ENCODE measurements at places on chromosomes 3 and 15.

DNA sequence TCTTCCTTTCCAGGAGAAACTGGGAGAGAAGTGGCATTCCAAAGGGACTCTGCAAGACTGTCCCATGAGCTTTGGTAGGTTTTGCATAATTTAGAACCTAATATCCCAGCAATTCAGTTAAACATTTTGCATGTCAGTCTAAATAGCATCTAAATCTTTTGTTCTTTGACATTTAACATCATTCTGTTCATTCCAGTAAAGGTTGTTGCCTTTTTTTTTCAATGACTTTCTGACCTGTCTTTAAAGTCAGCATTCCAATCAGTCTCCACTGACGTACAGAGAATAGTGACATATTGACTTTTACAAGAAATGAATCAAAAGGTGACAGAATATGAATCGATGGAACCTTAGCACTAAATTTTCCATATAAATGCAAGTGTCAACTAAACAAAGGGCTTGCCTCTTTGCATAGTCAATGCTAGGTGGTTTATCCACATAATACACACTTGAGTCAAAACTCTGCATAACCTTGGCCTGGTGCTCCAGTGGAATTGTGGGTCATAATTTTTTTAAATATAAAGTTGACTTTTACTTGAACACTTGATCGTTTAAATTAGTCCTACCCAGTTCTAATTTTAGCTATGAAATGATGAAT, 370.1 kb downstream of the CNTN6 start:
- DNase-seq, result no peak

GRCh38 chr3:107545680-107546120, 22.9 kb downstream of the BBX start:
- peak; percentile 46 for DNase-seq

DNA sequence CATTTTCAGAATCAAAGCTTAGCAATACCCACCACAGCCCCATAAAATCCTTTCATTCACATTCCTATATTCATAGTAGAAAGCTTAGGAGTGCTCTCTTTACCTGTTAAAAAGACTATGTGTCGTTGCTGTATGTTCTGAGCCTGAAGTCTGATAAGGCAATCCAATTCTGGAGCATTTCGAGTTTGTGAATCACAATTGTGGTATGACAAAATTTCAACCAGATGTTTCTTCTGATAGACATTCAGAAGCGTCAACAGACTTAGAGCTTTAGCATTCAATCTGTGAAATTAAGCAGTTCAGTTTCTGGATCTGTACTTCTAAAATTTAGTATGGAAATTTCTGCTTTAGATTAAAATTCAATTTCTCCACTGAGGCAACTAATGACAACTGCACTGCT, 58.3 kb downstream of the TASOR start:
- DNase-seq, result peak; percentile 65

- peak; percentile 14 for DNase-seq
Measured at GRCh38 chr15:39167164-39168058, 413.5 kb upstream of the THBS1 start.

- no peak for DNase-seq
Measured at GRCh38 chr15:70935631-70936030, 43.0 kb downstream of the LRRC49 start.

GRCh38 chr3:183044547-183045229, 54.6 kb downstream of the MCCC1 start:
- no peak for DNase-seq

- no peak for DNase-seq
Measured at GRCh38 chr3:9666704-9667445, 17.6 kb downstream of the MTMR14 start.

GRCh38 chr3:80263260-80263659, 495.5 kb upstream of the ROBO1 start:
- DNase-seq, result no peak

GRCh38 chr3:87426918-87427317, 150.5 kb upstream of the POU1F1 start:
- peak; percentile 70 for DNase-seq

- no peak for DNase-seq
Measured at GRCh38 chr15:45728641-45729040, 93.8 kb downstream of the SQOR start.

- no peak for DNase-seq
Measured at GRCh38 chr3:24340966-24341365, 153.7 kb downstream of the THRB start.

DNA sequence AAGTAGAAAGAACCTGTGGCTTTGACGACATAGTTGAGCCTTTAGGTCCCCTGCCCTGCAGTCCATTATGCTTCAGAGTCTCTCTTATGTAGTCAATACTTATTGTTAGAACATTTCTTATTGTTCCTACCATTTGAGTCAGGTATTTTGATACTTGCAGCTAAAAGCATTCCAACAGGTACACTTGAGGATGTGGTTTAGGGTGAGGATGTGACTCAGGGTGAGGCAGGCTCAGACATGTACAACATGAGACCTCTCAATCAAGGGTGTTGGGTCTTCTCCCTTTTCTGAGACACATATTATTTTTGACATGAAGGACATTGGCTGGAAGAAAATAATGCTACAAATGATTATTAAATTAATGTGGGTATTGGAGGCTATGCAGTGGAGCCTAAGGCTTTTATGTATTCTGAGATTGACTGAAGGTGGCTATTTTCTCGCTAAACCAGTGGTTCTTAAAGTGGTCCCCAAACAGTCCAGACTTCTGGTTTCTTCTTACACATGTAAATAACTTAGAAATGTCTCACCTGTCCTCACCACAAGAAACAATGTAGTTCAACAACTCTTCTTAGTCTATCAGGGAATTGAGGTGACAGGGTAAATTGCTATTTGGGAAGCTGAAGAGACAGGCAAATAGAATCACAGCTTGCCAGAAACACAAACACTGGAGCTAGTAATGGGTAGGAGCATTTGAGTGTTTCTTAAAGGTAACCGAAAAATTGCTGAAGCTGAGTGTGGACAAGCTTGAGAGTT, 135.5 kb upstream of the ZPLD1 start:
- DNase-seq, result no peak

DNA sequence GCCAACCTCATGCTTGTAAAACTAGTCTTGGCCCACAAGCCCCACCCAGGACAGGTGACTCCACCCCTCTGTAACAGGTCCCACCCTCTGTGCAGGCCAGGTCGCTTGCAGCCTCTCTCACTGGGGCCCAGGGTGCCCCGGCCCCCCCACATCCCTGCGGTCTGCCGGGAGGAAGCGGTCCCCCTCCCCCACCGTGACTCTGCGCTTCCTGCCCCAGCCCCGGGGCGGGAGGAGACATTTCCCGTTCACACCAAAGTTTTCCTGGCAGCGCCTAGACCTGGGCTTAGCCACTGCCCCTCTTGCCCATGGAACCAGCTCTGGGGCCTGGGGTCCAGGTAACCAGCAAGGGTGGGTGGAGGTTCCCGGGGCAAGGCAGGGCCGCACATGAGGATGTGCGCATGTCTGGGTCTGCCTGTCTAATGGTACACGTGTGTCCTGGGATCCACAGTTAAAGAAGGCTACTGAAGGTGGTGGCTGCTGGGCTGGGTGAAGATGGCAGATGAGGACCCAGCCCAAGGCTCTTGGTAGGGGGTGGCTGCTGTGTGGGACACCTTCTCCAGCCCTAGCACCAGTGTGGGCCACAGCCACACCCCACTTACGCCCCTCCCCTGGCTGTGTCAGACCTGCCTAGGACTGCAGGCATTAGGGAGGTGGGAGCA, 8.4 kb downstream of the NBEAL2 start:
- no peak for DNase-seq

DNA sequence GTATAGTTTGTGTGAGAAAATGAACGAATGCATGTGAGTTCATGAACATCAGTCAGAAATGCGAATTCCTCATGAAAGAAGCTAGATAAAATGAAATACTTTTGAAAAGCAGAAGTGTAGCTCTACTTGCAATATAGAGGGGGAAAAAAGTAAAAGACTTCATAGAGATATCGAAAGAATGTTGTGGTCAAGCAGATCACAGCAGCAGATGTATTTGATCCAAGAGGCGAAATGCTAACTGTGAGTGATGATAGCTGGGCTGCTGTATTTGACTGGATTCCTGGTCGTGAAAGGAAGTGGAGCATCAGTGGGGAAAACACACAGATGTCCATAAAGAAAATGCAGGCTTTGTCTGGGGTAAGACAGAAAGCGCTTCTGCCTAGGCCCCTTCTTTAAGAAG, 112.4 kb downstream of the ADAMTSL3 start:
- DNase-seq, result no peak

DNA sequence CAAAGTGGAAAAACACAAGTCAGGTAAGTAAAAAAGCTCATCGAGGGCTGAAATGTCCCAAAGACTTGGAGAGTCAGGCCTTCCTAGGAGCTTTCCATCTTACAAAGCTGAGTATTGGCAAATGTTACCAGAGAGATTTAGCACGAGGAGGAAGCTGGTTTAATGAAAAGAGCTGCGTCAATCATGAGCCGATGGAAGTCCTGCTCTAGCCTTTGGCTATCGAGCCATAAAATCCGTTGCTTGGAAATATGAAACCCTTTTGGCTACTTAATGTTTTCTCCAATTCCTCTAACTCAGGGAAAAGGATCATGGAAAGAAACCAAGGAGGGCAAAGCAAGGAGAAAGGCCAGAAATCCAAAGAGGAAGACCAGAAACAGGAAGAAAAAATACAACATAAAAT, 1074.6 kb downstream of the FHIT start:
- DNase-seq, result no peak

GRCh38 chr3:36907911-36908646, 36.8 kb downstream of the TRANK1 start:
- DNase-seq, result peak; percentile 73

GRCh38 chr15:39976291-39977274, 42.7 kb downstream of the EIF2AK4 start:
- peak; percentile 87 for DNase-seq

DNA sequence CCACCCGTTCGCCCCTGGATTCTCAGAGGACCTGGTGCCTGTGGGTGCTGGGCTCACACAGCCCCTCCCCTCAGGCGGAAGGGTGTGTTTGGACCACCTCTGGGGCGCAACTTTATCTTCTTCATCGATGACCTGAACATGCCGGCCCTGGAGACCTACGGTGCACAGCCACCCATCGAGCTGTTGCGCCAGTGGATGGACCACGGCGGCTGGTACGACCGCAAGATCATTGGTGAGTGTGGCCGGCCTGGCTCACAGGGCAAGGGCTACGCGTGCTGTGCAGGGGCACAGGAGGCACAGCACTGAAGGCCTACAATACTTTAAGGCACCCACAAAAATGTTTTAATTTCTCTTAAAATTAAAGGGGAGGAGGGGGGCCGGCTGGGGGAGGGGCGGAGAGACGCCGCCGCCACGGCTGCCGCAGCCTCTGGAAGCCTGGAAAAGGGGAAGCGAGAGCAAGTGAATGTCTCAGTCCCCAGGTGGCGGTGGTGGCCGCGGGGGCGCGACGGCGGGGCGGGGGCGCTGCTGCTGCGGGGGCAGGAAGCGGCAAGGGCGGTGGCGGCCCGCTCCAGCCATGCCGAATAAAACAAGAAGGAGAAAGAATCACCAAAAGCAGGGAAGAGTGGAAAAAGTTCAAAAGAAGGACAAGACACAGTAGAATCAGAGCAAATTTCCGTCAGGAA, 56.8 kb downstream of the DNAH1 start:
- no peak for DNase-seq

- peak; percentile 34 for DNase-seq
Measured at GRCh38 chr15:40563426-40563825, 1.4 kb downstream of the CCDC32 start.

DNA sequence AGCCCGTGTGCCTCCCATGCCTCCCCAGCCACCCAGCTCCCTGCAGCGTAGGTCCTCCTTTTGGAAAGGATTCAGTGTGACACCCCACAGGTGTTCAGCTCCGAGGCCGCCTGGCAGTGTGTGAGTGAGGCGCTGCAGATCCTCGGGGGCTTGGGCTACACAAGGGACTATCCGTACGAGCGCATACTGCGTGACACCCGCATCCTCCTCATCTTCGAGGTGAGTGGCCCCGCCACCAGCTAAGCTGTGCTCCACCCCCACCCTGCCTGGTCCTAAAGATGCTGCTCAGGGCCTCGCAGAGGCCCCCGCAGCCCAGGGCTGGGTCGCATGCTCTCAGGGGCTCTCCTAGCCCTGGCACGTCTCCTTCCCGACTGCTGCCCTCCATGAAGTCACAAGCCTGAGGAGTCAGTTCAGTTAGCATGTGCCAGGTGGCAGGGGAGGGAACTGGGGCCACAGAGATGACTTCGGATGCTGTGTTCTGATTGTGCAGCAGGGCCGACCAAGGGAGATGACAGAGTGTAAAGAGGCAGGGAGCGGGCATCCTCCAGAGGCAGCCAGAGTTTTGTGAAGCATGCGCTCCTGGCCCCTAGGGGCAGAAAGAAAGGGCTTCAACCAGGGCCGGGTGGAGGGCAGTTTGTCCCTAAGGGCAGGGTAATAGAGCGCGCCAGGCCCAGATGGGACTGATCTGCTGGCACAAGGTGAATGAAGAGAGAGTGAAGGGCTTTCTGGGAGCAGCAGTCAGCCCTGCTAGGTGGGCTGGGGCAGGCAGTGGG, 26.8 kb downstream of the ACAD9 start:
- DNase-seq, result no peak

GRCh38 chr3:31980530-31981205, 394 bp downstream of the OSBPL10 start:
- DNase-seq, result peak; percentile 62

DNA sequence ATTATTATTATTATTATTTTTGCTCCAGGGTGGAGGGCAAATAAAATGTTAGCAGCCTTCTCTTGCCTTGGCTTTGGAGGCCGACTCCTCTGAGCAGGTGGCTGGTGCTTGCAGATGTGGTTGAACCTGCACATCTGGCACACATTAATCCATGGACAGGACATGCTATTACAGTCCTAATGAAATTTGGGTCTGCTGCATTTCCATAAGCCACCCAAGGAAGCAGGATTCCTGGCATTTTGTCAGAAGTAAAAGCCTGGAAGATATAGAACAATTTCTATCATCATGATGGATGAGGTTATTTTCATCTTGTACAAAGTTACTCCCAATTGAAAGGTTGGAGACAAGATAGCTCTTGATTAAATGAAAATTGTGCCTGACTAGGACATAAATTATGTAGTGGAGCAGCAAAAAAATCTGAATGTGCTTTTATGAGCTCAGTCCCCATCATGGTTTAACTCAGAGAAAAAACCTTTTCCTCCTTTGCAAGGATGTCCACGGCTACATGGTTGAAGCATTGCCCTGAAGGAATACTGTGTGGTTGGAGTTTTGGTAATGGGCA, 130.9 kb upstream of the RGMA start:
- no peak for DNase-seq

DNA sequence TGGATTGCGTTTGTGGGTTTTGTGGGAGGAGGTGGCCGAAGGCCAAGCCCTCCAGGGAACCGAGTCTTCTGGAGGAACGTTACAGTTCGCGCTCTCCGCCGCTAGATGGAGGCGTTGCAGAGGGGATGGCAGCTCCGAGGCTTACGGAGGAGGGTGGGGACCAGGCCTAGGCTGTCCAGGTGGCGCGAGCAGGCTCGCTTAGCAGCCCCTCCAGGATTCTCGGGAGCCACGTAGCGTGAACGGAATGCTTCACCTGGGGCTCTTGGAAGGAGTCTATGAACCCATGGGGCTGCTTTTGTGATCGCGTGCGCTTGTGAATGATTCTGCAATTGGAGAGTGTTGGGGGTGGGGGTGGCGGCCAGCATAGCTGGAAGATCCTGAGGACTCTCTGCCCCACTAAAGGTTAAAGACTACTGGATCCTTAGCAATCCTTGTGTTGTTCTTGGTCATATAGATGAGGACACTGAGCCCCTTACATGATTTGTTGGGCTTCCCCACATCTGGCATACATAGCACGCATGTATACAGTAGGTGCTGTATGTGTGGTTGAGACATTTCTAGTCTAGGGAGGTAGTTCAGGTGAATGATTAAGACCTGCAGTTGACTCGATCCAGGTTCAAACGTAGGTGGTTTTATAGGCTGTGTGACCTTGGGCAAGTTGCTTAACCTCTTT, 25.7 kb downstream of the FAM3D start:
- DNase-seq, result peak; percentile 85

Measured in GM23248 (cell line).